ENCODE measurements at places on chromosomes 7 and 10.
A peak's percentile ranks its signal among the peaks of the same experiment; 100 is the strongest.

DNA sequence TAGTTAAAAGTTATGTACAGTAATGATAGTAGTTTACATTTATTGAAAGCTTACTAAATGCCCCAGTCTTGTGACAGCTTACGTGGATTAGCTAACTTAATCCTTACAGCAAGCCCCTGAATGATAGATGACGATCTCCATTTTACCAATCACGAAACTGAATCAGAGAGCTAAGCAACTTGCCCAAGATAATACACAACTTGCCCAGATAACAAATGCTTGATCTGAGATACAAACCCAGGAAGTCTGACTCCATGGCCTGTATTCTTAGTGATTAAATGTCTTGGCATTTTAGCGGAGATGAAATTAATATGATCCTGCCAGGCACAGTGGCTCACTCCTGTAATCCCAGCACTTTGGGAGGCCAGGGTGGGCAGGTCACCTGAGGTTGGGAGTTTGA is 46.9 kb upstream of the FMC1 start:
- DNase-seq: no peak

DNA sequence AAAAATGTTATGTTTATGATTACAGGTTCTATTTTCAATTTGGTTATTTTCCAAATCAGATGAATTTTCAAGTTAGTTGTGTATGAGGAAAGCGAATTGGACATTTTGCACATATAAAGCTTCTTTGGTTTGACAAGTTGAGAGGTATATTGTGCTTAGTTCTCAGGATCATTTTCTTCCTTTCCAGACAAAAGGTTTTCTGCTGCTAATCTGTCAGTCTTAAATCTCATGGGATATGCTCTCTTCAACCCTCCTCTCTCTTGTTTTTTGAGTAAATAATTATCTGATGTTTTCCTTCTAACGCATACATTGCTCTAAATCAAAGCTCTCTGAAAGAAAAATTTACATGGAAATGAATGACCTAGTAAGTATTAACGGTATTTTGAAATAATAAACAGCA is 77.9 kb downstream of the PPP1R3A start:
- DNase-seq: no peak

- DNase-seq: no peak
Observed at GRCh38 chr10:103879409-103879808, 24.0 kb upstream of the SH3PXD2A start.

GRCh38 chr10:109969760-109970346 is 37.9 kb upstream of the ADD3 start:
- no peak for DNase-seq

- DNase-seq: peak; percentile 77
Observed at GRCh38 chr7:100053215-100053614, 3.6 kb downstream of the ZSCAN21 start.

DNA sequence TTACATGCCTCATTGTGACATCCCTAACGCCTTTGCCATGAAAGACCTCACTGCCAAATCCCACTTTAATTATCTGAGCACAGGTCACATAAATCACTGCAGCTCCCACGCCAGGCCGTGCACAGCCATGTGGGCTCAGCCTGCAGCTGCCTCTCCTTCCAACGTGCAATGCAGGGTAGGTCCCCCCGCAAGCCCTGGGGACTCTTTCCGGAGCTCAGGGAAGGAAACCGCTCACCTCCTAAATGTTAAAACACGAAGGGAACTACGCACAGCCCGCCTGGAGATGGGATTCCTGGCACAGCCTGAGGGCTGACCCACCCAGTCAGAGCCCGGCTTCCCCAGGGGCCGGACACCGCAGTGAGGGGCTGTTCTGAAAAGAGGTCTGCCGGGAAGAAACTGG is 128.0 kb downstream of the MAD1L1 start:
- no peak for DNase-seq

DNA sequence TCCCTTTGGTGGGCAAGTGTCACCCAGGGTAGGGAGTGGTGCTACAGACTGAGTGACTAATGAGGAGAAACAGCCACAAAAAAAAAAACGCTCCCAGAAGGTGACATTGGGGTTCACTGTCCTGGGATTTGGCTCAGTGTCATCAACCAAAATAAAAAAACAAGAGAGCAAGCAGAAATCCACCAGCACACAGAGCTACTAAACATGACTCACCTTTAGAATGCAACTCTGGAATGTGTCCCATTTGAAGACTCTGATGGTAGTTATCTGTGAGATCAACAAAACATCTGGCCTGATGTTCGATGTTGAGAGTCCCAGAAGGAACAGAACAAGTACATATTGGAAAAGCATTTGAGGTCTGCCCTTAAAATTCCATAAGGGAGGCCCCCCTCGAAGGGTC is 200.3 kb upstream of the LYZL2 start:
- DNase-seq: no peak

DNA sequence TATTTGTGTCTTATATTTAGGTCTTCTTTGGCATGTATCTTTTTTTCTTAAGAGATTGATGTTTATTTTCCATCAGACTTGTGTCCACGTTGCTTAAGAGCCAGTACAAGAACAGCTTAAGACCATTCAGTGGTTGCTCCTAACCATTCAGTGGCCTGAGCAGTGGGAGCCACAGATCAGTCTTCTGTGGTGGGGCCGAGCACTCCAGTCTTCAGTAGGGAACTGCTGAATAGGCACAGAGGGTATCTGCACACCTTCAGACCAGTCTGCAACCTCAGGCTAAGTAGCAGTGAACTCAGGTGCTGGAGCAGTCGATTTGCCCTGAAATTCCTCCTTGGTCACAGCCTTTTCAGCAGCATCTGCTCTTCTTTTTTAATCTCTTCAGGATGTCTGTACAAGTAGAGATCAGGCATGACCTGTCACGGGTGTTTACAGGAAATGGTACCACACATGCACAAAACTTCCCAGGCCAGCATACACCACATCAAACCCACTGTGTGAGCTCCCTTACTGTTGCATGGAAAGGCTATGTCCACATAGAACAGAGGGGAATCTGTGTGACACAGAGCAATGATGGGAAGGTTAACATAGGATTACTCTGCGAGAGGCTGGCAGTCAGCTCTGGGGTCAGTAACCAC is 51.5 kb downstream of the FAM107B start:
- no peak for DNase-seq

DNA sequence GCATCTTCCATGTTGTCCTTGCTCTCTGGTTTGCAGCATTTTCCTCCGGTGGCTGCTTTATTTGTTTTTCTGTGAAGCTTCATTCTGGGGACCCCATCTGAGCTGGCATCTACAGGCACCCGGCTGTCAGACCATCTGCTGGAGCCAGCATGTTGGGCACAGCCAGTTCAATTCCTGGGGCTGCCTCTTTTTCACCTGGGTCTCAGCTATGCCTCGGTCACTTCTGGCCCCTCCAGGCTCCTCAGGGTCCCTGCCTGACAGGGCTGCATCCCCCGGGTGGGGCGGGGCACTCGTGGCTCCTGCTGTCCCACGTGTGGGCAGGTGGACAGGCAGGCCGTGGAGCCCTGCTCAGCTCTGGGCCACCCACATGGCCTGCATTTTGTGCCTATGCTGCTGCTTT is 8.1 kb downstream of the SCART1 start:
- DNase-seq: no peak

- DNase-seq: peak; percentile 76
Observed at GRCh38 chr10:90911133-90912051, 9.5 kb downstream of the ANKRD1 start.

DNA sequence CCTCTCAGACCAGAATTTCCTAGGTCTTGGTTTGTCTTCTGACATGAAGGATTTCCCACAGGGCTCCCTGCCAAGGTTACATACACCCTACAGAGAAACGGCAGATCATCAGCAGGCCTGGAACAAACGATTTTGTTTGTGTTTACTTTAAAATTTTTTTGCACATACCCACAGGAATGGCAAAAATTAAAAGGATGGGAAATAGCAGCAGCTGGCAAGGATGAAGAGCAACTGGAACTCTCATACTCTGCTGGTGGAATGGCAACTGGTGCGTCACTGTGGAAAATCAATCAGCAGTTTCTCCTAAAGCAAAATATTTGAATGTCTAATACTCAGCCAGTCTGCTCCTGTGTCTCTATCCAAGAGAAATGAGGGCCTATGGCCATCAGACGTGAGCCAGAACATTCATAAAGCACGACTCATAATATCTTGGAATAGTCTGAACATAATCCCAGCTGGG is 6.5 kb downstream of the BAIAP2L1 start:
- no peak for DNase-seq

GRCh38 chr7:159056737-159057136 is 87.9 kb downstream of the VIPR2 start:
- DNase-seq: no peak

DNA sequence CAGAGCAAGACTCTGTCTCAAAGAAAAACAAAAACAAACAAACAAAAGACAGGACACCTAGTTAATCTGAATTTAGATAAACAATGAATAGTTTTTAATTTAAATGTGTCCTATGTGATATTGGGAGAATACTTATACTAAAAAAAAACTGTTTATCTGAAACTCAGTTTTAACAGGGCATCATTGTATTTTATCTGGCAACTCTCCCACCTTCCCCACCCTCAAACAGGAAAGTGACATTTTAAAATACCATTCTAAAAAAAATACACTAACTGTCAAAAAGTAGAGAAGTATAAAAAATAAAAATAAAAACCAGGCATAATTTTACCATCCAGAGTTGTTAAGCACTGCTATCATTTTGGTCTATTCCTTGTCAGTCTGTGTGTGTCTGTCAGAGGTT is 119.0 kb downstream of the RTKN2 start:
- no peak for DNase-seq

DNA sequence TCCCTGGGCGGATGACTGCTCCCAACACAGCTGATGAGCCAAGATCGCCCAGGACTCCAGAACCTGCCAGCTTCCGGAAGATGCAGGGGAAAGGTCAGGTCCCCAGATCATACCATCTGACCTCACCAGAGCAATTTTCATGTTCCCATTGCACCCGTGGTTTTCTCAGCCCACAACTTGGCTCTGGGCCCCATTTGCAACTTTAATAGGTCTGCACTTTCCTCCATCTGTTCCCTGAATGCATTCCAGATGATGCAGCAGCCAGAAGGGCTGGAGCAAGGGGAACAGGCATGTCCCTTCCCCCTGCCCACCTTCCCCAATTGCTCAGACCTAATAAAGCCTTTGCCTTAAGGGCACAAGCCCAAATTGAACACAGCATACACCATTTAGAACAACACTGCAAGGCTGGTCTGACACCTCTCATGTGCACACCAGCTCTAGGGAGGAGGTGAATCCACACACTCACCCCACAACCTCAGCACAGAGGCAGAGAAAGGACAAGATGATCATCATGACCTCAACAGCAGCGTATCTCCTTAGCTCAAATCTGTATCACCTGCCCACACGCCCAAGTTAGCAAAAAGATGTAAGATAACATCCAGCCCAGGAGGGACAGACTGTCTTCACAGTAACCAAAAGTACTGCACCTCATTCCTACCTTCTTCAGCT is 87.5 kb downstream of the PLXNA4 start:
- no peak for DNase-seq

DNA sequence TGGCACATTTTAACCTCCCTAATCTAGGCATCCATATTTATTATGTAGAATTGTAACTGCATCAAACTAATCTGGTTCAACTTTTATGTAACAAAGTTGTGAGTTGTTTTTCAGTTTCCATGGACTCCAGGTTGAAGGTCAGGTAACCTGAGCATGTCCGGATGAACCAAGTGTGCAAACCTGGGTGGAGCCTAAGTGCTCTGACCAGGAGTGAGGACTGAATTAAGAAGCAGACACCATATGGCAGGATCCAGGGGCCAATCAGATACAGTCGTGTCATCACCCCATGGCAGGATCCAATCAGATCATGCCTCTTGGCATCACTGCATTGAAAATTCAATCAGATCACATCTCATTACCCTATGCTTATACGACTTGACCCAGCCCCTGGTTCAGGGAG is 41.2 kb upstream of the PHYHIPL start:
- DNase-seq: no peak

GRCh38 chr10:96370584-96371157 is 11.9 kb upstream of the OPALIN start:
- peak; percentile 75 for DNase-seq

- DNase-seq: no peak
Observed at GRCh38 chr10:19874791-19875190, 58.6 kb downstream of the PLXDC2 start.

DNA sequence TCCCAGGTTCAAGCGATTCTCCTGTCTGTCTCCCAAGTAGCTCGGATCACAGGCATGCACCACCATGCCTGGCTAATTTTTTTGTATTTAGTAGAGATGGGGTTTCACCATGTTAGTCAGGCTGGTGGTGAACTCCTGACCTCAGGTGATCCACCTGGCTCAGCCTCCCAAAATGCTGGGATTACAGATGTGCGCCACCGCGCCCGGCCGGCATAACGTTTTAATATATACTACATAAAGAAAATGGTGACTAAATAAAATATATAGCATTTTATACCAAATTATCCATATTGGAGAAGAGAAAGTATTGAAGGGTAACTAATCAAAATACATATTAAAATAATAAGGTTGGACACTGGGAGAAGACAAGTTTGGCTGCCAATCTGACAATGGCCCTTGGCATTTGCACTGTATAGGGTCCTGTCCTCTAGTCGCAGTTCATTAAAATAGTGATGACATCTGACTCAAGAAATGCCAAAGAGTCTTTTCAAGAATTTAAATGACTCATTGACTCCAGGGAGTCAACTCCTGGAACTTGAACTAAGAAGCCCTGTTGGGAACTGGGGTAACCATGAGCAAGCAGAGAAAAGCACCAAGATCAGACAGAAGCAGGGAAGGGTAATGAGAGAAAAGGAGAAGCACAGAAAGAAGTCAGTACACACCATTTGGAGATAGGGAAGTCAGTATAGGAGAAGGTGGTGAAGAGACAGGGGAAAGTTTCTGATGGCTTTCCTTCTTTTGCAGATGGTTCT is 91.1 kb downstream of the CH25H start:
- peak; percentile 60 for DNase-seq

DNA sequence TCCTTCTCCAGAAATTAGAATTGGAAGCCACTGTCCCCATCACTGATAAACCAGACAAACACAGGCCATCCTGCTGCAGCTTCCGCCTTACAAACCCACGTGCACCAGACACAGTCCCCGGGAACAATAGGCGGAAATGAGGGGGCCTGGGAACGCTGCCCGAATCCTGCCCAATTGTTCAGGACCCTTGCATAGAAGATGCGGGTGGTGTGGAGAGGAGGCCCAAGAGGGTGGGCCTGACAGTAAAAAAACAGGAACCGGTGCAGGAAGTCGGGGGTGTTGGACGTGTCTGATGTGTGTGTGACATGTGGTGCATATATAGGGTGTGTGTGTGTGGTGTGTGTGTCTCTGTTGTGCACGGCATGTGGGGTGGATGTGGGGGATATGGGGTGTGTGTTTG is 26.5 kb upstream of the CHST15 start:
- peak; percentile 67 for DNase-seq

Data from KBM-7 (cell line).